ENCODE measurements at places on chromosomes 4 and X. TPM values are rescaled to one million over a fixed set of nuclear protein-coding genes. Genes with fewer than 3 reads are reported as not detected.

Gene MCTS1
- total RNA-seq = 89.5 TPM

Gene TBCK
- total RNA-seq = 2.4 TPM

Gene TEX13C
- total RNA-seq = not detected

Gene SYN1
- total RNA-seq = 0.29 TPM

Gene MAGEA8
- not detected for total RNA-seq

Gene MRFAP1
- 276 TPM for total RNA-seq

Gene IGBP1
- 66.1 TPM for total RNA-seq

Gene CRMP1
- 4.9 TPM for total RNA-seq

Gene PABPC4L
- 0.06 TPM for total RNA-seq

Gene REPS2
- total RNA-seq = 1.6 TPM

Gene NAA11
- total RNA-seq = not detected

Gene ITGB1BP2
- total RNA-seq = 0.44 TPM

Gene SAGE1
- total RNA-seq = 0.03 TPM

Gene NAP1L3
- 0.32 TPM for total RNA-seq

Gene YY2
- 2.7 TPM for total RNA-seq

Gene CCNB3
- 0.67 TPM for total RNA-seq

Gene GUCY2F
- total RNA-seq = not detected

Gene GAGE2A
- not detected for total RNA-seq

Gene DDIT4L
- 0.26 TPM for total RNA-seq

Gene KCND1
- total RNA-seq = 1.1 TPM

Gene ATP2B3
- 0.10 TPM for total RNA-seq

Gene DOCK11
- total RNA-seq = 7.0 TPM

Gene PCDH11X
- 0.01 TPM for total RNA-seq

Gene CT47B1
- total RNA-seq = not detected

Gene FRYL
- 13.0 TPM for total RNA-seq
